Stomach (tissue), 19 donors: ENCODE measurements at places on chromosomes 7 and 10.

GRCh38 chr7:69780379-69780778, 182.1 kb downstream of the AUTS2 start:
- H3K27ac ChIP-seq = no peak overlapping the region
- no peak overlapping the region for H3K4me3 ChIP-seq
- no peaks in the 10 kb centered on the region for H3K36me3 ChIP-seq
- peaks cover 2% of the 10 kb centered on the region for H3K4me1 ChIP-seq
- no peaks in the 10 kb centered on the region for H3K27me3 ChIP-seq
- no peak for DNase-seq

- no peaks in the 10 kb centered on the region for H3K27me3 ChIP-seq
- peaks cover 20% of the 10 kb centered on the region for H3K4me1 ChIP-seq
- no peak overlapping the region for H3K4me3 ChIP-seq
- H3K27ac ChIP-seq = no peak overlapping the region
- no peak for DNase-seq
- no peaks in the 10 kb centered on the region for H3K36me3 ChIP-seq
Measured at GRCh38 chr10:7922707-7923106, 104.4 kb downstream of the TAF3 start.

GRCh38 chr10:26662864-26663263, 34.6 kb upstream of the PDSS1 start:
- no peaks in the 10 kb centered on the region for H3K27me3 ChIP-seq
- H3K27ac ChIP-seq = no peak overlapping the region
- no peak for DNase-seq
- no peak overlapping the region for H3K4me3 ChIP-seq

DNA sequence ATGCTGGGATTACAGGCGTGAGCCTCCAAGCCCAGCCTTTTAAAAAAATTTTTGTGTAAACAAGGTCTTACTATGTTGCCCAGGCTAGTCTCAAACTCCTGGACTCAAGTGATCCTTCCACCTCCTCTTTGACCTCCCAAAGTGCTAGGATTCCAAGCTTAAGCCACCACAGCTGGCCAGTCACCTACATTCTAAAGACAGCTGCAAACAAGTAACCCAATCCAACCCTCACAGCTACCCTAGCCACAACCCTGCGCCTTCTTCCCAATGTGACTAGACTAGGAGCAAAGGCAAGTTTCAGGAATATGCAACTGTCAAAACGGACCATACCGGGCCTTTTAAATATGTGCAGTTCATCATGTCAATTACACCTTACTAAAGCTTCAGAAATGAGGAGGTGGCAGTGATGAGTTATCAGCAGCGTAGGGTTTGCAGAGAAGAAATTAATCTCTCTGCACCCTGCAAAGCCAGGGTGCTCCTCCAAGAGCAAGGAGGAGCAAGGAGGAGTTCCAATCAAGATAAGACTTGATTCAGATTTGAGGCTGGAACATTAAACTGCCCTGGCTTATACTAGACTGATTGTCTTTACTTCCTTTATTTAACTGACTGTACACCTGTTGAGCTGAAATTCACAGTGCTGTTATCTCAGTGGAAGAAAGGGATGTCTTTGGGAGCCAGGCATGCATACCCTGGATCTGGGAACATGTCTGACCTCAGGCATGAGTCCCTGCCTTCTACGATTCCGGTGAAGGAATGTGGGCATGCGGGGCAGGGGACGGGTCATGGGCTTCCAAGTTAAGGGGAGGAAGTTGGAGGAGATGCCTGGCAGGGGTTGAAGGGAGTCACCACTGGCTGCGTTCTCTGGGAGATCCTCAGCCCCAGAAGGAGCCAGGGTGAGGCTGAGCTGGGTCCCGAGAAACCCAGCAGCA, 15.5 kb upstream of the TMEM120A start:
- peaks cover 24% of the 10 kb centered on the region for H3K36me3 ChIP-seq
- peak overlapping the region; percentile 46 for H3K27ac ChIP-seq
- H3K27me3 ChIP-seq = no peaks in the 10 kb centered on the region
- peaks cover 25% of the 10 kb centered on the region for H3K4me1 ChIP-seq
- no peak for DNase-seq
- H3K4me3 ChIP-seq = no peak overlapping the region

- H3K36me3 ChIP-seq = no peaks in the 10 kb centered on the region
- H3K4me1 ChIP-seq = no peaks in the 10 kb centered on the region
- no peak overlapping the region for H3K27ac ChIP-seq
- H3K27me3 ChIP-seq = no peaks in the 10 kb centered on the region
Measured at GRCh38 chr10:65312876-65313275, 1613.0 kb upstream of the LRRTM3 start.

DNA sequence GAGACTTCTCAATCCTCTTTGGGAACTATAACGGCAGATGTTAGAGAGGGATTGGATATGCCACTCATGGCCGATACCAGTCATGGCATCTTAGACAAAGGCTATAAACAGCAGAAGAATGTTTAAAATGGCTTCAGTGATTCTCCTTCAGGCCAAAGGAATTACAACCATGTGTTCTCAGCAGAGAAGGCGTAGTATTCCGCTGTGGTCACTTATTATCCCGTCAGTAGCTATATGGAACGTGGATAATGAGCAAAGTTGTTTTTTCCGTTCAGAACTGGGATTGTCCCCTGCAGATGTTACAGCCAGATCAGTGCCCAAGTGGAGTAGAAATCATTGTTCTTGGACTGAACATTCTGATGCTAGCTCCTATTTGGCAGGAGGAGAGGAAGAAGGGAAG, 43.1 kb downstream of the TEX36 start:
- no peak for DNase-seq
- H3K27ac ChIP-seq = no peak overlapping the region
- H3K27me3 ChIP-seq = peaks cover 13% of the 10 kb centered on the region
- H3K4me3 ChIP-seq = no peak overlapping the region

DNA sequence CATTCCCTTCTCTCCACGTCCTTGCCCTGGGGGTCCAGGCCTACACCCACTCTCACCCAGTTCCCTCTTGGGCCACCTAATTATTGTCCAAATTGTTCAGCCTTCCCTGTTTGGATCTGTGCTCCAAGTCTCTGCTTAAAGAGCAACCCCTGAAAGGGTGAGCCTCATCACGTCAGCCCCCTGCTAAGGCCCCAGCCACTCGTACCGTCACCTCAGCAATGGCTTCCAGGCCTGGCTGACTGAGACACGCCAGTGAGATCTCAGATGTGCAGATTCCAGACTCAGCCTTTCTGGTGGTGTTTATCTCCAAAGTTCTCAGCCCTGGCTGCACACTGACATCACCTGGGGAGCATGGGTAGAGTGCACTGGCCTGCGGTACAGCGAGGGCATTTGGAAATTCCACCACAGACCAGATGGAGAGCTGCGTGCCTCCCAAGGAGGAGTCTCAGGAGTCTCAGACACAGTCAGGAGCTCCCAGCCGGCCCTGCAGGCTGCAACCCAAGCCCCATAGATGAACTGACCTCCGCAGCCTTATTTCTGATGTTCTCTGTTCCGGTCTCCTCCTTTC, 87.5 kb downstream of the PRKAG2 start:
- no peaks in the 10 kb centered on the region for H3K36me3 ChIP-seq
- DNase-seq = no peak
- H3K27ac ChIP-seq = no peak overlapping the region
- peaks cover 19% of the 10 kb centered on the region for H3K4me1 ChIP-seq
- H3K27me3 ChIP-seq = no peaks in the 10 kb centered on the region

DNA sequence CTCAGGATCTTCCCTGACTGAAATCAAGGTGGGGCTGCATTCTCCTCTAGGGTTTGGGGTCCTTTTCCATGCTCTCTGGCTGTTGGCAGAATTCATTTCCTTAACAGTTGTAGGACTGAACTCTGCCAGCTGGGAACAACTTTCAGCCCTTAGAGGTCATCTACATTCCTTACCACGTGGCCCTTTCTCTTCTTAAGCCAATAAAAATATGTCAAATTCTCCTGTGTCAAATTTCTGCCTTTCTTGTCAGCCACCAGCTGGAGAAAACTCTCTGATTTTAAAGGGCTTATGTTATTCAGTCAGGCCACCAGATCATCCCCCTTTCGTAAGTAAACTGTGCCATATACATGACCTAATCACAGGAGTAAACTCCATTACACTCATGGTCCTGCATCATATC, 95.3 kb upstream of the IL6 start:
- H3K4me3 ChIP-seq = no peak overlapping the region
- no peaks in the 10 kb centered on the region for H3K27me3 ChIP-seq
- no peaks in the 10 kb centered on the region for H3K4me1 ChIP-seq

GRCh38 chr7:158322616-158323530, 264.8 kb downstream of the PTPRN2 start:
- peaks cover 11% of the 10 kb centered on the region for H3K4me1 ChIP-seq
- H3K4me3 ChIP-seq = no peak overlapping the region
- no peaks in the 10 kb centered on the region for H3K36me3 ChIP-seq

- DNase-seq = peak; percentile 9
- H3K27ac ChIP-seq = no peak overlapping the region
- no peaks in the 10 kb centered on the region for H3K4me1 ChIP-seq
Measured at GRCh38 chr7:40721342-40721949, 586.6 kb downstream of the SUGCT start.

GRCh38 chr10:86661161-86662025, 6.9 kb upstream of the LDB3 start:
- DNase-seq = peak; percentile 42
- H3K4me1 ChIP-seq = no peaks in the 10 kb centered on the region
- H3K4me3 ChIP-seq = no peak overlapping the region
- no peaks in the 10 kb centered on the region for H3K36me3 ChIP-seq

GRCh38 chr10:126844406-126844805, 60.8 kb upstream of the DOCK1 start:
- H3K4me3 ChIP-seq = no peak overlapping the region
- DNase-seq = no peak

DNA sequence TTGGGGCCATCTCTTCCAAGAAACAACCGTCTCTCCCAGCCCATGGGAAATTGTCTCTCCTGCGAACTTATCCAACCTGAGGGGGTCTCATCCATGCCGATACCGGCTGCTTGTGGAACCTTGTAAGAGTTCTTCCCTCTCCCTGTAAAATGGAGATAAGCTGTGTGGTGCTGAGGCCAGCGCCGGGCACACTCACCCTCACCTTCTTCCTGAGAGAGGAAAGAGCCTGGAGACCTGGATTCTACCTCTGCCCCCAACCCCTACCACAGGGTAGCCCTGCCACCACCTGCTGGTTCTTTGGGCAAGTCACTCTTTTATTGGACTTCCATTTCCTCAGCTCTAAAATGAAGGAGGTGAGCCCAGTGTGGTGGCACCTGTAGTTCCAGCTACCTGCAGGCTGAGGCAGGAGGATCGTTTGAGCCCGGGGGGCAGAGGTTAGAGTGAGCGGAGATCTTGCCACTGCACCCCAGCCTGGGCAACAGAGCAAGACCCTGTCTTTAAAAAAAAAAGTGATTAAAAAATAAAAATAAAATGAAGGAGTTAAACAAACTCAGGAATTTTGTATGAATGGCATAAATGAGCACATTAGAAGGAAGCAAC, 38.4 kb upstream of the PSAP start:
- DNase-seq = no peak
- H3K27me3 ChIP-seq = no peaks in the 10 kb centered on the region
- peak overlapping the region; percentile 44 for H3K4me3 ChIP-seq

- no peak for DNase-seq
- H3K27ac ChIP-seq = no peak overlapping the region
- no peak overlapping the region for H3K4me3 ChIP-seq
- no peaks in the 10 kb centered on the region for H3K4me1 ChIP-seq
Measured at GRCh38 chr7:155188821-155189581, 108.7 kb upstream of the INSIG1 start.

- H3K4me1 ChIP-seq = no peaks in the 10 kb centered on the region
- no peak overlapping the region for H3K4me3 ChIP-seq
- H3K27me3 ChIP-seq = no peaks in the 10 kb centered on the region
Measured at GRCh38 chr10:33899578-33900531, 565.4 kb upstream of the NRP1 start.

DNA sequence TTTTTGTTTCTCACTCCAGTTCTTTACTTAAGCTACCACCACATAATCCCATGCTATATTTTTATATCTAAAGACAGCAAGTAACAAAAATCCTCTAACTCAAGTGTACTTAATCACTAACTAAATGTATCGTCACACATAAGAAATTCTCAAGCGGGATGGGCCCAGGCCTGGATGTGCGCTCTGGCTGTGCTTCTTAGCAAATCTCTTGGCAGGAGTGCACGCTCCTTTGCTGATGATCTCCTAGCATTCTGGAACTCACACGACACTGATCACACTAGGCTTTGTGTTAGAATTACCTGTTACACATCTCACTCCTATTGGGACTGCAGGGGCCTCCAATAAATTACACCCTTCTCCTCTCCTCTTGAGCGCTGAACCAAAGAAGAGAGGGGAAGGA, 46.7 kb upstream of the CALD1 start:
- peaks cover 7% of the 10 kb centered on the region for H3K4me1 ChIP-seq
- H3K4me3 ChIP-seq = no peak overlapping the region
- H3K27ac ChIP-seq = no peak overlapping the region
- no peak for DNase-seq

DNA sequence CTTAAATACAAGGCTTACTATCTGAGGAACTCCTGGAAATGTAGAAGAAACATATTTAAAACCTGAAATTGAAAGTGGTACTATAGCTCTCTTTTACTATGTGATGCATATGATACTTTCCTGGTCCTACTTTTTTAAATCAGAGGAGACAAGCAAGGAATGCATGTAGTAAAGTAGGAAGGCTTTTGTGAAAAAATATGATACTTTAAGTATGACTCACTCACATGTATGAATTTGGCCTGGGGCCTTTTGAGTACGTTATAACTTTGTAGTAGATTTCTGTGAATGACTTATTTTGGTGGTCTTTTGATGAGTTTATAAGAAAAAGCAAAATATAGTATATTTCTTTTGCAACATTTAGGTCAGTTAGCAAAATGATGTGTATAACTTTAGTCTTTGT, 53.8 kb downstream of the TAX1BP1 start:
- no peak overlapping the region for H3K4me3 ChIP-seq
- H3K36me3 ChIP-seq = peaks cover 14% of the 10 kb centered on the region
- no peaks in the 10 kb centered on the region for H3K4me1 ChIP-seq
- no peaks in the 10 kb centered on the region for H3K27me3 ChIP-seq
- H3K27ac ChIP-seq = no peak overlapping the region
- DNase-seq = no peak

DNA sequence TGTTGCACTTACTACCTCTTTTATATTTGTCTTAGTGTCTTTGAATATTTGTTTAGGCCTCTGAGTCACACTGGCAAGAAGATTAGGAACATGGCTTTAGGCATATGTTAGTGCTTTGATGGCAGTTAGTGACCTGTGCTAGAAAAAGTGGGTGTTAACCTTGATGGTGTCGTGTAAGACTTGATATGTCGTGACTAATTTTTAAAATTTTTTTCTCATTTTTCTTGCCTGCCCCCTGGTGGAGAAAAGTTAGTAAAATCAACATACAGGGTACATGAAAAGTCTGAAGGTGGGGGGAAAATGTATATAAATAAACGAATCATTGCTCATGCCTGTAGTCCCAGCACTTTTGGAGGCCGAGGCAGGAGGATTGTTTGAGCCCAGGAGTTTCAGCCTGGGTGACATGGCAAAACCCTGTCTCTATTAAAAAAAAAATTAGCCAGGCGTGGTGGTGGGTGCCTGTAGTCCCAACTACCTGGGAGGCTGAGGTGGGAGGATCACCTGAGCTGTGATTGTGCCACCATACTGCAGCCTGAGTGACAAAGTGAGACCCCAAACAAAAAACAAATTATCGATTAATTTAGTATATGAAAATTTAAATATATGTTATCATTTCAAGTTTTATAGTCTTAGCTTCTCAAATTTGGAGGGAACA, 44.6 kb downstream of the TAX1BP1 start:
- H3K4me1 ChIP-seq = peaks cover 29% of the 10 kb centered on the region
- no peaks in the 10 kb centered on the region for H3K27me3 ChIP-seq
- H3K27ac ChIP-seq = no peak overlapping the region
- DNase-seq = no peak
